ENCODE measurements at places on chromosomes 2 and 18. TPM values are rescaled to one million over a fixed set of nuclear protein-coding genes. Genes with fewer than 3 reads are reported as not detected.

DSEL gene
- not detected for total RNA-seq

DNA sequence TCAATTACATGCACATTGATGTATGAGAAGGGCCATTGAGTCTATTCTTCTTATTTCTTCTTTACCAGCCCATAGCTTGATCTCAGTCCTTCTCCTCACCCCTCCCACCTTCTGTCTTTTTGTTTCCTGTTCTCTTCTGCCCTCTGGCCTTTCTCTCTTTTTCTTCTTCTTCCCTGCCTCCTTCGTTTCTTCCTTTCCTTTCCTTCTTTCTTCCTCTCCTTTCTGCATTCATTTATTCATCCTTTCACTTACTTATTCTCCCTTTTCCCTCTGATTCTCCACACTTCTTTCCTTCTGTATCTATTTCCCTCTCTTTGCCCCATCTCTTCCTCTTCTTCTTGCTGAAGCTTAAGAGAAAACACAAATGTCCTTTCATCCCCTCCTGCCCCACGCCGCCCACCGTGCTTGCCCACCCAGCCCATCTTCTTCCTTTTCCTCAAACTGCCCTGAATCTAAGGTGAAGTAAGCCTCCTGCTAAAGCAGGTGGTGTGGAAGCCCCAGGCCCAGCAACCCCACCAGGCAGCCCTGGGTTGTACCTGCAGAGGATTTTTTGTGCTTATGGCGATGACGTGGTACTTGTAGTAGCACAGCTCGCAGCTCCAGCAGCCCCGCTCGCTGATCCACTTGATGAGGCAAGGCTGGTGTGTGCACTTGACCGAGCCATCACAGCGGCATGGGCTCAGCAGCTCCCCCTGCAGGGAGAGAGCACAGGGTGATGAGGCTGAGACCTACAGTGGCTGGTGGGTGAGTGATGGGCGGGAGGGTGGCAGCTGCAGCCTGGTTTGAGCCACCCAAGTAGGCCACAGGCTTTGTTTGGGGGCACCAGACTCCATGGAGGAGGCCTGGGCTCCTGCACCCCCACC lies 89.0 kb downstream of the MARCHF4 start:
- no peak overlapping the region for H3K4me3 ChIP-seq
- DNase-seq: peak; percentile 86
- no peaks in the 10 kb centered on the region for H3K36me3 ChIP-seq
- H3K4me1 ChIP-seq: no peaks in the 10 kb centered on the region
- no peak overlapping the region for H3K27ac ChIP-seq

DNA sequence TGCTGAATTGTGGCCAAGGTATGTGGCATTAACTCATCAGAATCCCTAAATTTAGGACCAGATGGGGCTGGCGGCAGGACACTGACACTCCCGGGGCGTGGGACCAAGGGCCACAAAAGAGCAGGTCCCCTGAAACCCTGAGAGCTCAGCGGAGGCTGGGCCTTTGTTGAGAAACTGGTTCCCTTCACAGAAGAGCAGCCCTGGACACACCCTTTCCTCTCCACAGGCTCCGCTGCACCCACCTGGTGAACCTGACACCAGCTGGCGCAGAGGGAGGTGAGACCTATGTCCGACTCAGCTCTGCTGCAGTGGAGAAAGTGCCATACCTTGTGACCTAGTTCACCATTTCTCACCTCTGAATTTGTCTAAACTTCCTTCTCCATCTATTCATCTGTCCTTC lies 119.5 kb downstream of the RTP5 start:
- no peak for DNase-seq
- H3K4me3 ChIP-seq: no peak overlapping the region
- H3K27ac ChIP-seq: no peak overlapping the region
- no peaks in the 10 kb centered on the region for H3K27me3 ChIP-seq

- no peaks in the 10 kb centered on the region for H3K36me3 ChIP-seq
- DNase-seq: no peak
- peak overlapping the region; percentile 7 for H3K4me3 ChIP-seq
- H3K27me3 ChIP-seq: peaks cover 11% of the 10 kb centered on the region
Measured at GRCh38 chr18:80004600-80005342, 16.4 kb upstream of the TXNL4A start.

EFHD1 gene
- total RNA-seq: not detected

- peak; percentile 95 for DNase-seq
- peaks cover 39% of the 10 kb centered on the region for H3K4me1 ChIP-seq
- H3K4me3 ChIP-seq: peak overlapping the region; percentile 55
- no peaks in the 10 kb centered on the region for H3K27me3 ChIP-seq
- H3K27ac ChIP-seq: peak overlapping the region; percentile 92
- no peaks in the 10 kb centered on the region for H3K36me3 ChIP-seq
Measured at GRCh38 chr2:39492095-39492590, 55.1 kb upstream of the MAP4K3 start.

KIAA2012 gene
- 0.89 TPM for total RNA-seq

DNA sequence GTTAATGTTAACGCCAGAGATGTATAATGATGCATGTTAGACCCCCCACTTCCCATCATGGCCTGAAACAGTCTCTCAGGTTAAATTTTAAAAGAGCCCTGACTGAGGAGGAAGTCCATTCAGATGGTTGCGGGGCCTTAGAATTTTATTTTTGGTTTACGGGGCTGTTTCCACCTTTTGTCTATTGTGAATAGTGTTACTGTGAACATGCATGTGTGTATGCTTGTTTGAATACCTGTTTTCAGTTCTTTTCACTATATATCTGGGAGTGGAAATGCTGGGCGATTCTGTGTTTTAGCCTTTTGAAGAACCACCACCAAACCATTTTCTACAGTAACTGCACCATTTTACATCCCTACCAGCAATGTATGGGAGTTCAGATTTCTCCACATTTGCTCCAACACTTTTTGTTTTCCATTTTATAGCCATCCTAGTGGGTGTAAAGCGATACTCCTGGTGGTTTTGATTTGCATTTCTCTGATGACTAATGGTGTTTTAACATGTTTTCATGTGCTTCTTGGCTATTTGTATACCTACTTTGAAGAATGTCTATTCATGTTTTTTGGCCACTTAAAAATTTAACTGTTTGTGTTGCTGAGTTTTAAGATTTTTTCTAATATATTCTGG lies 133.0 kb downstream of the MYO3B start:
- no peak overlapping the region for H3K4me3 ChIP-seq
- H3K27me3 ChIP-seq: no peaks in the 10 kb centered on the region
- no peak for DNase-seq
- peaks cover 7% of the 10 kb centered on the region for H3K4me1 ChIP-seq
- no peak overlapping the region for H3K27ac ChIP-seq

All from Karpas-422 (cell line).